ENCODE measurements at places on chromosomes 1 and 21.

DNA sequence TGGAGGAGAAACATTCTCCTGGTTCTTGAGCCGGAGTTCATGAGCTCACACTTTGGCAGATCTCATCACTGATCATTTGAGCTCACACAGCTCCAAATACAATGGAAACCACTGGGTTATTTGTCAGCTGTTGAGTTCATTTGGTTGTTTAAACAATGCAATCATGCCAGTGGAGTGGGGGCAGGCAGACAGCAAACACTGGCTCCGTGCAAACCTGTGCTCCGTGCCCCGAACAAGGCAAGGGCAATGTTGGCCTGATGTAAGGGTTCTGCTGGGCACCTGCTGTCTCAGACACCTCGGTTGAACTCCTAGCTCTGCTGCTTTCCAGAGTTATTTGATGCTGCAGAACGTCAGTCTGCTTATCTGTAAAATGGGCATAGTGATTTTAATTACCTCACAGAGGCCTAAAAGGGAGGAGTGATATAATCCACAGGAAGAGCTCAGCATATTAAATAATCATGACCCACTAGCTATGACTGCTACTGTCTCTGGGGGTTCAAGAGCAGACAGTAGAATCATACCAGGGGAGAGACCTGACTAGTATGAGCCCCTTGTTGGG, 20.0 kb upstream of the CLIC6 start:
- no peak for DNase-seq

- no peak for DNase-seq
Observed at GRCh38 chr1:1298861-1299685, 8.7 kb downstream of the ACAP3 start.

GRCh38 chr1:69932760-69933159, 272.6 kb downstream of the LRRC40 start:
- no peak for DNase-seq

GRCh38 chr1:83052865-83053264, 946.1 kb downstream of the TTLL7 start:
- peak; percentile 37 for DNase-seq

DNA sequence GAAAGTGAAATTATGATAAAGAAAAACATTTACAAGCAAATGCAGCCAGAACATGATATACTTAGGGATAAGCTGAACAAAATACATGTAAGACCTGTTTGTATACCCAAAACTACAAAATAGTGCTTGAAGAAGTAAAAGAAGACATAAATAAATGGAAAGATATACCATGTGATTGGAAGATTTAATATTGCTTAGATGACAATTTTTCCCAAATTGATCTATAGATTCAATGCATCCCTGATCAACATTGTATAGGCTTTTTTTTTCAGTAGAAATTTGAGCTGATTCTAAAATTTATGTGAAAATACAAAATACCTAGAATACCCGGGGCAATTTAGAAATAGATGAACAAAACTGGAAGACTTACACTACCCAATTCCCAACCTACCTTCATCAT, 76.4 kb downstream of the GABPA start:
- DNase-seq = no peak

GRCh38 chr1:81836007-81836626, 35.4 kb downstream of the ADGRL2 start:
- DNase-seq = no peak

DNA sequence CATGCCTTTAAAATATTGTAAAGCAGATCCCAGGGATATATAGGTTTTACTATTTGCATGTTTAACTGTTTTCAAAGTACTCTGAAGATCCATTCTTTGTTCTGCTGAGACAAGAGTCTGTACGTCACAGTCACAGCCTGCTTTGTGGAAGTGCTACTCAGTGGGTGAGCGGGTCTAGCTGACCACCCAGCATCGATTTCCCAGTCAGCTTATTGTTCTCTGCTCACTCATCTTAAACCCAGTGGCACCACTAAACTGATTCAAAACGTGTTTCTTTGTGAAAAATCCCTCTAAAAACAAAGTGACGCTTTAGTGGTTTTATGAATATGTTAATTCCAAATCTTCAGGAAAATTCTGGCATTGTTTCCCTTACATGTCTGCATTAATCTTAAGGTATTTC, 12.4 kb downstream of the PLPP3 start:
- no peak for DNase-seq

- peak; percentile 78 for DNase-seq
Observed at GRCh38 chr1:8211883-8212579, 105.9 kb upstream of the SLC45A1 start.

GRCh38 chr1:25958465-25958864, 39.4 kb downstream of the PAFAH2 start:
- DNase-seq = no peak

DNA sequence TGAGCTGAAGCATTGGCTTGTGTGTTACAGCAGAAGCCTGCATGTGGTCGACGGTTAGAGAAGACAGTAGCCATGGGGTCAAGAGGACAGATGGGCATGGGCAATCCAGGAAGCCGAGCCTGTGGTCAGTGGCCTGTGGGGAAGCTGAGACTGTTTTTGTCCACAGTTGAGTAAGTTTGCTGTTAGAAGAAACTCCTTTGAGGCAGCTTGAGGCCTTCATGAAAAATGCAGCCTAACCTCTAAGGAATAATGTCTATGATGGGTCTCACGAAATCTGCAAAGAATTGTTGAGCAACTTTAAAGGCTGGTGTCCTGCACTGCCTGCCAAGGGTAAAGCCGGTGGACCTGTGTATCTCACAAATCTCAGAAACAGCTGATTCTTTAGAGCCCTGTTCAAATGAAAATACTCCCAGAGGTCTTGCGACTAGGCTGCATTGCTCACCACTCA, 322.4 kb downstream of the SETD4 start:
- no peak for DNase-seq

- no peak for DNase-seq
Observed at GRCh38 chr1:89850844-89851415, 30.1 kb downstream of the LRRC8D start.

- DNase-seq = no peak
Observed at GRCh38 chr1:176566004-176566975, 103.3 kb downstream of the PAPPA2 start.

GRCh38 chr1:32316903-32317277, 19.1 kb downstream of the MARCKSL1 start:
- no peak for DNase-seq

DNA sequence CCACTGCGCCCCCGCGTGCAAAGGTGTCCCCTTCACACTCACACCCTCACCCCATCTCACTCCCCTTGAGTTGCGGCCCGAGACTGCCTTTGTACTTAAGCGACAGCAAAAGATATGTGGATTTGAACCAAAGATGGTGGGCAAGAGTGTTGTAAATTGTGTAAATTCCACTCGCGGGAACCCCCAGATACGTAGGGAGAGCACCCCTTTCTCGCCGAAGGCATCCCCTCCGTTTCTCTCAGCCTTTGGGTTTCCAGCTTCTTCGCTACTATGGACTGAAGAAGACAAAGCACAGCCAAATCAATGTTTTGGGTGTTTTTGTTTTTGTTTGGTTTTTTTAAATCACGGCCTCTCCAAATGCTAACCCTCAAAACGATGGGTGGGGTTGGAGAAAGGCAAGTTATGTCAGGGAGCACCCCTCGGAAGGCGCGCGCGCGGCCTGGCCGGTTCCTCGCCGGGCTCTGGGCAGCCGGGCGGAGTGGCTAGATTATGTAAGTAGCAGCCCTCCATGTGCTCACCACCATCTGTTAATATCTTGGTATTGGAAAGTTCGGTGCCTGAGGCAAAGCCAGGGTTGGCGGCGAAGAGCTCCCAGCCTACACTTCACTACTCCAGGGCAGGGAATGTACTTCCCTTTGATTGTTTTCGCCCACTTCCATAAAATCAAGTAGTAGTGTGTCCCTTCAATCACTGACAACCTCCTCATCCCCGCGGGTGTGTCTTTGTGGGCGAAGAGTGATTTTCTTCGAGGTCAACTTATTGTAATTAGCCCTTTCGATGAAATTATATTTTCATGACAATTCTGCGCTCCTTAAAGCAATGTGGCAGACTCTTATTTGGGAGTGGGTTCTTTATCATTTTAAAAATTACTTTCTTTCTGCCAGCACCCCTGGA, 4.0 kb upstream of the PROX1 start:
- DNase-seq = no peak

DNA sequence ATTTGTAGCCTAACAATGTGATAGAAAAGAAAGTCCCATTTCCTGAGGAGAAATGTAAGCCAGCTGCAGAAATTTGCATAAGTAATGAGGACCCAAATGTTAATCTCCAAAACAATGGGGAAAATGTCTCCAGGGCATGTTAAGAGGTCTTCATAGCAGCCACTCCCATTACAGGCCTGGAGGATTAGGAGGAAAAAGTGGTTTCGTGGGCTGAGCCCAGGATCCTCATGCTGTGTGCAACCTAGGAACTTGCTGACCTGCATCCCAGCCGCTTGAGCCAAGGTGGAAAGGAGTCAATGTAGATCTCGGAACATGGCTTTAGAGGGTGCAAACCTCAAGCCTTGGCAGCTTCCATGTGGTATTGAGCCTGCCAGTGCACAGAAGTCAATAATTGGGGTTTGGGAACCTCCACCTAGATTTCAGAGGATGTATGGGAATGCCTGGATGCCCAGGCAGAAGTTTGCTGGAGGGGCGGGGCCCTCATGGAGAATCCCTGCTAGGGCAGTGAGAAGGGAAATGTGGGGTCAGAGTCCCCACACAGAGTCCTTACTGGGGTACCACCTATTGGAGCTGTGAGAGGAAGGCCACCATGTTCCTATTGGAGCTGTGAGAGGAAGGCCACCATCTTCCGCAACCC, 14.2 kb upstream of the F13B start:
- no peak for DNase-seq

GRCh38 chr1:84975035-84975434, 21.9 kb downstream of the MCOLN2 start:
- no peak for DNase-seq

DNA sequence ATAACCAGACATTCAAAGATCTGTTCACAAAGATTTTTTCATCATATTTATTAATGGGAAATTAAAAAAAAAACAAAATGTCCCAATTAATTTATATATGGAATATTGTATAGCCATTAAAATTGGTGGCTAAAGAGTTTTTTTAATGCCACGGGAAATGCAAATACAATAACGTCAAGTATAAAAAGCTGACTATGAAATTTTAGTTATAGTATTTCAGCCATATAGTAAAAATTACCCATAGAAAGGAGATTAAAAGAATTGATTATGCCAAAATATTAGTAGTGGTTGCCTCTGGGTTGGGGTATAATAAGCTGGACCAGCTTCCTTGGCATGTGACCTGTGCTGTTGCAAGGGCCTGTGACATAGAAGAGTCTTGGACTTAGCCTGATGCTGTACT, 78.8 kb downstream of the KCTD3 start:
- no peak for DNase-seq

DNA sequence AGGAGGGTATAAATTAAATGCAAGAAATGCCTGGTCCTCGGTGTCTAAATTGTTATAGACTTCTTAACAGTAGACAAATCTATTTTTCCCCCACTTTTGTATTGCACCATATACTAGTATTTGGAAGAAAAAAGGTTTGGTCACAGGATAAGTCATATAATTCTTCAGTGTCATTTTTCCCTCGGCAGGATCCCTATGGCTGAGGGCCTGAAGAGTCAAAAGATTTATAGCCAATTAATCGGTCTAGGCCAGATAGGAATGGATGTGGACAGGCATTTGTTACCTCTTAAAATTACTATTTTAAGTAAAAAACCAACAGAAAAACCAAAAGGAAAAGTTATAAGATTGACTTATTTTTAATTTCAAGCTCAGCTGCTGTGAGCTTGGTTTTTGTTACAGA, 45.6 kb downstream of the CRP start:
- DNase-seq = no peak

DNA sequence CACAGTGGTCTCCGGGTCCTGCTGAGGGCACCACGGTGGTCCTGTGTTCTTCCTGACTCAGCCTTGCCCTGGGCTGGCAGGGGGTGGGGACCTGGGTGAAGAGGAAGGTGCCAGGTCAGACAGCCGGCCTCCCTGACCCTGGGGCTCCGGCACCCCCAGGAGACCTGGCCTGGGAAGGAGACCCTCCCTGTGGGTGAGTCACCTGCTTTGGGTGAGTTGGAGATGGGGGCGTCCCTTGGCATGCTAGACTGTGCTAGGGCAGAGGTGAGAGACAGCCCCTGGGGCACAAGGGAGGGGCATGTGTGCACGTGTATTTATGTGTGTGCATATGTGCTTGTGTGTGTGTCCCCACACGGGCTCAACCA, 23.4 kb downstream of the SPSB1 start:
- no peak for DNase-seq
